LoVo (cell line): ENCODE measurements at places on chromosomes 11 and 22.

DNA sequence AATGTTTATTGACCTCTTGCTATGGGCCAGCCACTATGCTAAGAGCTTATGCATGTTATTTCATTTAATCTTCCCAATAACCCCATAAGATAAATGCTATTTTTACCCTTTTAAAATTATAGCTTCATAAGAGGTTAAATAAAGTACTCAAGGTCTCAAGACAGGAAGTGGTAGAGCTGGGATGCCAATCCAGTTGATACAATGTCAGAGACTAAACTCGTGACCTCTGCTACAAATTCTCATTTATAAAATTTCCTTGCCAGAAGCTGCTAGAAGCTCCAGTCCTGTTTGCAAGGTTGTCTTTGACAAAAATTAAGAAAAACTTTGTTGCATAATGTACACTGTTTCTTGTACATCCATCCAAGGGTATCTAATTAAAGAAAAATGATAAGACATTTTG, 265.9 kb upstream of the MPPED2 start:
- DNase-seq: no peak

DNA sequence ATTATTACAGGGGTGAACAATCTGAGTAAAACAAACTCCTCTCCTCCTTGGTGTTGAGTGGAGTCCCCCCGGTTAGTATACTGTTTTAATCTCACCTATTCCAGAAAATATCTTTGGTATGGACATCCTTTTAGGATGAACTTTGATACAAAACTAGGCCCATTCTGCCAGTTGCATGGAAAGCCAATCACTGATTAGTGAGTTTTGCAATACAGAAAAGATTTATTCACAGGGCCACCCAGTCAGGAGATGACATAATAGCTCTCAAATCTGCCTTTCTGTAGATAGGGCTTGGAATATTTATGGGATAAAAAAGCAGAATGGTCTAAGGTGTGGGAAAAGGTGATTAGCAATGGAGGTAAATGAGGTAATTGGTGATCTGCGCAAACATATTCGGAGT, 30.3 kb upstream of the SLC22A25 start:
- DNase-seq: no peak

DNA sequence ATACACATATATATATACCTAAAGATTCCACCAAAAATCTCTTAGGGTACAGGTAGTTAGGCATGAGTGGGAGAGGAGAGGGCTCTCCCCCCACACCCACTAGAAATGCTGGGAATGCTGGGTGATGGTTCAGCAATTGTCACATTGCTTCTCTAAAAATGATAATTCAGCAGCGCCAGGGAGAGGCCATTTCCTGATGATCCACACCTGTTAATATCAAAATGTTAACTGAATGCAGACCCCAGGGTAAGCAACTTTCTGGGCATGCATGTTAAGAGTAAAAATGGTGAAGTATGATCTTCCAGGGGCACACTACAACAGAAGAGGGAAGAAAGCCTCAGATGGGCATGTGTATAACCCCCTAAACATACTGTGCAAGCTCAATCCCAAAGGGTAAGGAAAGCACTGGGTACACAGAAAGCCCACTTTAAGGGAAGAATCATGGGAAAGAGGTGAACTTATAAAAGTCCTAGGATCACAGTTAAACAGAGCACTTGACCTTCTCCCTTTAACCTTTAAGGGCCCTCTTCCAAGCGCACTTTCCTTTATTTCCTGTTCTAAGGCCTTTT, 67.6 kb upstream of the GNAZ start:
- no peak for DNase-seq

DNA sequence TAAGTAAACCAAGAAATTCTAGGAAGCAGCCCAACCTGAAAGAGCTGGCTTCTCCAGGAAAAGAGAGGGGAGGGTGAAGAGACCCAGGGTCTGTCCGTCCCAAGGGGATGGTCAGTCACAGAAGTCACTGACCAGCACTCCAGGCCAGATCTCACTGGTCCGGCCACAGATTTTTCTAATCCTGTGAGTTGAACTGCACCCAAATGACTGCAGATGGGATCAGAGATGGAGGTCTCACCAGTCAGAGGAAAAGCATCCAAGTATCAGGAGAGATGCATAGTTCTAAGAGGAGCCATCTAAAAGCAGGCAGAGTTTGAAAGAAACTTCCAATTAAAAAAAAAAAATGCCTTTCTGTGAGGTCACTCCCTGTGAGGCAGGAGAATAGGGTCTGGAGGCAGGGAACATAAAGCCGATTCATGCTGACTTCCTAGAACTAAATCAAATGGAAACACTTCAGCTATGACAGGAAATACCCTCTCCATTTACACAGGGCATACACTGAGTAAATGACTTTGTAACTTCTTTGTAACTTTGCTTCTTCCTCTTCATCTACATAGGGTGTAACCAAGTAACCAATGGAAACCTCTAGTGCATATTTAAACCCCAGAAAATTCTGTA, 144.5 kb downstream of the CCDC34 start:
- DNase-seq: no peak

DNA sequence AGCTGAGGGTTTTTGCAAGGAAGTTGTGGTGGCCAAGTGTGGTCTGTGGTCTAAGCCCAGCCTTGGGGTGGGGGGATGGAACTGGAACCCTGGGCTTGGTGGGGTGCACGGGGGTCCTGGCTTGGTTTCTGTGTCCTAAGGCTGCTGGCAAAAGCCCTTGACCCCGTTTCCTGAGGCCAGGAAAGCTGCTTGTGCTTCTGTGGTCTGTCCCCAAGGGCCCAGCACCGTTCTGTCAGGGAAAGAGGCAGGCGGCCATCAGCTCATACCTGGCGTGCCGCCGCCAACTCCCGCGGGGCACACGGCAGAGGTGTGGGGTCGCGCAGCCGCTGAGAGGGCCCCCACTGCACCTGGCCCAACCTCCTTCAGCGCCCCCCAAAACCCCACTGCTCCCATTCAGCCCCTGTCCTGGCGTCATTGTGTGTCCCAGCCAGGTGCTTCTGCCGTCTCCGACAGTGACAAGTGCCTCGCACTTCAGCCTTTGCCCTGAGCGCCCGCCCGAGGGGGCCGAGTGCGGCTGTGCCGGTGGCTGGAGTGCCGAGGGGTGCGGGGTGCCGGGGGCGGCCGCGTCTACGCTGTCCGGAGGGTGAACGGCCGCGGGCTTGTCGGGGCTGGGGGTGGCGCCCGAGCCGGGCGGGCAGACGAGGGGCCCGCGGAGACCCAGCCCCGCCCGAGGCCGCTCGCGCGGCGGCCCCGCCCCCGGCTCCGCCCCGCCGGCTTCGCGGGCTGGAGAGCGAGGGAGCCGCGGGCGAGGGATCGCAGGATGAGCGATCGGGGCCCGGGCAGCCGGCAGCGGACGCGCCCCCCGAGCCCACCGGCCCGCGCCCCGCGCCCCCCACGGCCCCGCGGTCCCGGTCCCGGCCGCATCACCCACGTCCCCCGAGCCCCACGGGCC, at the start of gene CNIH2:
CNIH2 (plus strand) TSS at position 705 of the 892 bp plus-strand sequence. CDS start 282 bp downstream, outside the sequence.
- peak; percentile 29 for DNase-seq

DNA sequence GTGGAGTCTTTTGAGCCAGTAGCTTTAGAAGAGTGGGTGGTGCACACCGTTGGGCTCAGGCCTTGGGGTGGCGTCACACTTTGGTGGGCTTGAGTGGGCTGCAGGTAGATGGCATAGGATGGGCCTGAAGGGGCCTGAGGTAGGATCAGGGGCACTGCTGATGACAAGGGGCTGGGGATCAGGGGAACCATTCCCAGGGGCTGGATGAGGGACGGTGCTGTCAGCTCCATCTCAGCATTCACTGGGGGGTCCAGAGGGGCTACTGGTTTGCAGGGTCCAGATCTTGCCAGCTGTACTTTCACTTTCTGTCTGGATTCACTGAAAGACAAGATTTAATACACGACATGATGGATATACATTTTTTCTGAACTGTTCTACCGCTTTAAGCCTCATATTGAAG, 11.1 kb downstream of the E2F8 start:
- no peak for DNase-seq

- DNase-seq: no peak
Measured at GRCh38 chr11:1994121-1994520, 3.5 kb downstream of the H19 start.

GRCh38 chr11:33109294-33109895, 51.9 kb downstream of the CSTF3 start:
- DNase-seq: no peak

- no peak for DNase-seq
Measured at GRCh38 chr11:125214601-125215565, 50.3 kb downstream of the PKNOX2 start.
